ENCODE measurements at places on chromosomes 11 and 22. TPM values are rescaled to one million over a fixed set of nuclear protein-coding genes. Genes with fewer than 3 reads are reported as not detected.
A peak's percentile ranks its signal among the peaks of the same experiment; 100 is the strongest.

GRCh38 chr22:48227341-48228018 is 1465.0 kb downstream of the TBC1D22A start:
- H3K27ac ChIP-seq = no peak overlapping the region
- no peak for DNase-seq
- H3K36me3 ChIP-seq = no peaks in the 10 kb centered on the region
- no peak overlapping the region for H3K4me3 ChIP-seq

- H3K4me1 ChIP-seq = peaks cover 20% of the 10 kb centered on the region
- H3K36me3 ChIP-seq = no peaks in the 10 kb centered on the region
Observed at GRCh38 chr11:111923351-111923788, 4.7 kb downstream of the C11orf52 start.

- H3K27me3 ChIP-seq = no peaks in the 10 kb centered on the region
- no peaks in the 10 kb centered on the region for H3K36me3 ChIP-seq
- DNase-seq = no peak
- H3K27ac ChIP-seq = no peak overlapping the region
- H3K4me3 ChIP-seq = no peak overlapping the region
- H3K4me1 ChIP-seq = no peaks in the 10 kb centered on the region
Observed at GRCh38 chr11:5293028-5293427, 8.7 kb downstream of the OR51B4 start.

GRCh38 chr11:27233654-27234042 is 129.4 kb downstream of the CCDC34 start:
- no peak for DNase-seq
- H3K4me3 ChIP-seq = no peak overlapping the region

- peaks cover 8% of the 10 kb centered on the region for H3K27me3 ChIP-seq
- no peaks in the 10 kb centered on the region for H3K4me1 ChIP-seq
Observed at GRCh38 chr11:64959498-64959897, 12.4 kb downstream of the MAJIN start.

GRCh38 chr11:49995565-49995964 is 13.2 kb upstream of the OR4C12 start:
- no peak overlapping the region for H3K4me3 ChIP-seq
- peak; percentile 50 for DNase-seq
- H3K36me3 ChIP-seq = no peaks in the 10 kb centered on the region
- no peaks in the 10 kb centered on the region for H3K4me1 ChIP-seq
- H3K27ac ChIP-seq = no peak overlapping the region
- H3K27me3 ChIP-seq = no peaks in the 10 kb centered on the region

Gene NOX4
- total RNA-seq = not detected

Gene MYOD1
- not detected for total RNA-seq

Gene OR52N4
- total RNA-seq = 1.1 TPM

GRCh38 chr11:41613326-41613725 is 153.9 kb upstream of the LRRC4C start:
- no peaks in the 10 kb centered on the region for H3K36me3 ChIP-seq
- DNase-seq = no peak
- H3K27ac ChIP-seq = no peak overlapping the region
- no peak overlapping the region for H3K4me3 ChIP-seq
- H3K4me1 ChIP-seq = no peaks in the 10 kb centered on the region

Gene CYTH4
- total RNA-seq = 106 TPM

DNA sequence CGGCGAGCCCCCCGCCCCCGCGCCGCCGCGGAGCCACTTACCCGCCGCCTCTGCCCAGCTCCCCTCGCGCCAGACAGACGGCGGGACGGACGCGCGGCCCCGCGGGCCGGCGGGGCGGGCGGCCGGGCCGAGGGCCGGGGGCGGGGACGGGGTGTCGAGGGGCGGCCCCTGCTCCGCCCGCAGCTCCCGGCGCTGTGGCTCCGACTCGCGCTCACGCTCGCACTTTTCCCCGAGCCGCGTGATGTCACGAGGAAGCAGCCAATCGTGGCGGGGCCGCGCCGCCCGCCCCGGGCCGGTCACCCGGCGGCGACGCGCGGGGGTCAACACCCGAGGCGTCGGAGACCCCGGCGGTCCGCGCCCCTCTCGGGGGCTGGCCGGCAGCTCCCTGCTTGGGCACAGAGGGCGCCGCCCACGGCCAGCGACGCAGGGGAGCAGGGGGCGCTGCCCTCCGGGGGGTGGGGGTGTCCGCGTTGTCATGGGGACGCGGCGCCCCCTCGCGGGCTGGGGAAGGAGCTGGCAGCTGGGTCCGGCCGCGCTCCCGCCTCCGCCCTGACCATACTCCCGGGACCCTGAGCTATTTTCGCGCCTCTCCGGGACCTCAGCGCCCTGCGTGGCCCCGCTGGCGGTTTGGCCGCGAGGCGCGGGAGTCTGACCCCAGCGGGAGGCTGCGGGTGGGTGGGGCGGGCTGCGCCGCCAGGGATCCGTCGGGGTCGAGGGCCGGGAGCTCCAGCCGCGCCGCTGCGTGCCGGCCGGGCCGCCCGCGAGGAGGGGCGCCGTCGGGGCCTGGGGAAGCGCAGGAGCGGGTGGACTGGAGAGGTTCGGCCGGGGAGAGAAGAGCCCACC is at the start of gene CHRM4:
Gene CHRM4, minus strand, starts transcription at position 199 of the 843 bp plus-strand sequence. CDS start 5,219 bp downstream, outside the sequence.
- no peak for DNase-seq
- H3K27me3 ChIP-seq = peaks cover 53% of the 10 kb centered on the region
- H3K27ac ChIP-seq = no peak within 1 kb of the TSS
- H3K4me1 ChIP-seq = peaks cover 25% of the 10 kb centered on the region
- H3K36me3 ChIP-seq = peaks cover 4% of the 10 kb centered on the region
